ENCODE measurements at places on chromosomes 13 and 19.

- DNase-seq, result peak; percentile 26
Observed at GRCh38 chr19:3507371-3508120, 1.4 kb downstream of the FZR1 start.

DNA sequence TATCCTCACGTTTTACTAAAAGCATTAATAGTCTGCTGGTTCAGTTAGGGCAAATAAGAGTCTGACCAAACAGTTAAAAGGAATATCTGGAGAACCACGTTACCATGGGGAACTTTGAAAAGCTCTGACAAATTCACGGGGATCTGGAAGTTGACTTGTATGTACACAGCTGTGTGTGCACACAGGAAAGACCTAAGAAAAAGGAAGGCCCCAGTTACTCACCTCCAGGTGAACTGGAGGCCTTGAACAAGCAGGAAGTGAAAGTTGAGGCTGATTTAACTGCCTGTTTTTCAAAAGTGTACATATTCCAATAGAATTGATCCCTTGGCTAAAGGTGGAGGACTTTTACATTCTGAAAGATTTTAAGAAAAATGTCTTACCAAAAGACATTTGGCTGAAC lies 1891.6 kb upstream of the PCDH20 start:
- no peak for DNase-seq

DNA sequence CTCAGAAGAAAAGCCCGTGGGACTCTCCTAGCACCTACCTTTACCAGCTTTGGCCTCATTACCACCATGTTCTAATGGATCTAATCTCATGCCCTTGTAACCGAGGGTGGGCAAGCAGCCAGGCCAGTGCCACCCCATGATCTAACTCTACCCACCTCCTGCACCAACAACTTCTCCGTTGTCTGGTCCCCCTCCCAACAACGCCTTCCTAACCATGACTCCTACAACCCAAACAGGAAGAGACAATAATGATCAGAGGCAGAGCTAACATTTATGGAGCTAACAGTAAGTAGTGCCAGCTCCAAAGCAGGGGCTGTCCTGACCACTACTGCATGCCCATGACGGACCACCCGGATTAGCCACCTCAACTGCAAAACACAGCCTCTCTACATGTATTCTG lies 3.5 kb downstream of the USP12 start:
- no peak for DNase-seq

DNA sequence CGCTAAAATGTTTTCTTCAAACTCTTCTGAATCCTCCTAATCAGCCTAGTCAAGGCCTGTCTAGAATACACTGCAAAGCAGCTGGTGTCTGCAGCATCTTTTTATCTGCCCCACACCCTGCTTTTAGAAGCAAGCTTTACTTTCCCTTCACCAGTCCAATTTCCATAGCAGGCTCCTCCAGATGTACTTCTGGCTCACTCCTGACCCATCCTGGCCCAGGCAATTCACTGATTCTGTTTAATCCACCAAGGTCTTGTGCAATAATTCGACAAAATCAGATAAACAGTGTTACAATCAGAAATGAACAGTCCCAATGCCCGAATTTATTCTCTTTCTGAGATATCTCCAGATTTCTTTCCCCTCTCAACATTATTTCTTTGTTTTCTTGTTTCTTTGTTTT lies 415.2 kb upstream of the SGCG start:
- DNase-seq, result no peak

DNA sequence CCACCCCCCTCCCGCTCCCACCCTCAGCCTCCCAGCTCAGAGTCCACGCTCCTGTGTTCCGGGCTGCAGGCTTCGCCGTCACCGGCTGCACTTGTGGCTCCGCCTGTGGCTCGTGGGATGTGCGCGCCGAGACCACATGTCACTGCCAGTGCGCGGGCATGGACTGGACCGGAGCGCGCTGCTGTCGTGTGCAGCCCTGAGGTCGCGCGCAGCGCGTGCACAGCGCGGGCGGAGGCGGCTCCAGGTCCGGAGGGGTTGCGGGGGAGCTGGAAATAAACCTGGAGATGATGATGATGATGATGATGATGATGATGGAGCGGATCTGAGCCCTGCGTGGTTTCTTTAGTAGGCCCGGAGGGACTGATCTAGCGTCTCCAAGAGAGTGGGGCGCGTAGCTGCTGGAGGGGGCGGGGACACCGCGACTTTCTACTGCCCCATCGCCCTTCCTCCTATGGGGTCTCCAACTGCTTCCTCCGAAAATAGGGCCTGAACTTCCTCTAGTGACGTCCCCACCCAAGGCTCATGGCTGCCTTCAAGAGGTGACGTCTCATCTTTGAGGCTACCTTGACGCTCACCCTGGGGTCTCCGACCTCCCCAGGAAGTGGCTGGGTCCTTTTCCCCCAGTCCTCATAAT lies 1.4 kb downstream of the RETN start:
- DNase-seq, result peak; percentile 54

DNA sequence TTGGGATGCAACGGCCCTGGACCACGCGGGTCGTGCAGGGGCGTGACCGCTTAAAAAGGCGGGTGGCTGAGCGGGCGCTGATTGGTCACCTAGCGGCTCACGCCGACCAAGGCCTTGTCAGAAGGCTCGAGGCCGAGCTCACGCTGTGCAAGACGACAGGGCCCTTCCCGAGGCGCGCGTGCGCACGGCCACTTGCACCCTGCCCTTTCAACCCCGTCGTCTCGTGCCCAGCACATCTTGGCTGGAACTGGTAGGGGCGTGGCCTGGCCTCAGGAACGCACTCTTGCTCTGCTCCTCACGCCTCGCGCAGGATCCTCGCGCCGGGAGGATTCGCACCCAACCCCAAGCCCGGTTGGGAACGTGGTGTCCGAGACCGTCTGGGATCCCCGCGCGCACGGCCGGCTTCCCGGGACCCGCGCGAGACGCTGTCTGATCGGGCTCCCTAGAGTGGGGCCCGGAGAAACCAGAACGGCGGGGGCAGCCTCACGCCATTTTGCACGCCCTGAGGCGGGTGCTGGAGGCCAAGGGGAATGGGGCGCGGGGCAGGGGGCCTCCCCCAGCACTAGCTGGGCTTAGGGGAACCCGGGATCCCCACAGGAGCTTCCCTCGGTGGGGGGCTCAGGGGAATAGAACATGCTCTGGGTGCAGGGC lies at the start of gene MEIOSIN:
Gene MEIOSIN (plus strand): TSS at position 280 of the 651 bp plus-strand sequence. CDS start 1,938 bp downstream, outside the sequence.
- no peak for DNase-seq
